ENCODE measurements at places on chromosomes 3 and 15.

DNA sequence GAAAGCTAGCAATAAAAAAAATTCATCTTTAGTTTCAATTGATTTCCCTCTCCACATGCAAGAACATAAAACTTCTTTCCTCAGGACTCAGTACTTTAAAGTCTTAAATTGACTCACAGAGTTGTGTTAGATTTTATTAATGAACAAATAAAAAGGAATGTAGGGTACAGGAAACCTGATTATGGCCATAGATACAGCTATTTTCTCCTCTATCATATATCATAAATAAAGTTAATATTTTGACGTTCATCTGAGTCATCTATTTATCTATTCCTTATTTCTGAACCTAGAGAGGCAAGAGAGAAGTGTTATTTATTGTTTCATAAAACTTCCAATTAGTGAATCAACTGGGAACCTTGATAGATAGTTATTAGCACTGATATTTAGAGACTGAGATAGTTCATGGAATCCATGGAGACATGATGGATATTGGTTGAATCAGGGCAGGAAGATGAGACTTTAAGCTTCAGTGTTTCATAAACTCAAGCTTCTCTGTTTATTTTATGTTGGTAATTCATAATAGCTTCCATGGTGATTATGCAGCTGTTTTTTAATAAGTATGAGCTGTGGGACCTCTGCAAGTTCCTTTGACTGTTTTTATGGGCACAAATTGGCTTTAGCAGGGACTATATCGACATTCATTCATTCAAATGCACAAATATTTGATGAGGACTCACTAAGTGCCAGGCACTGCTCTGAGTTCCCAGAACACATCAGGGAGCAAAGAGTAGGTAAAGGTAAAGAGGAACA lies 143.5 kb upstream of the TGFBR2 start:
- DNase-seq = no peak

DNA sequence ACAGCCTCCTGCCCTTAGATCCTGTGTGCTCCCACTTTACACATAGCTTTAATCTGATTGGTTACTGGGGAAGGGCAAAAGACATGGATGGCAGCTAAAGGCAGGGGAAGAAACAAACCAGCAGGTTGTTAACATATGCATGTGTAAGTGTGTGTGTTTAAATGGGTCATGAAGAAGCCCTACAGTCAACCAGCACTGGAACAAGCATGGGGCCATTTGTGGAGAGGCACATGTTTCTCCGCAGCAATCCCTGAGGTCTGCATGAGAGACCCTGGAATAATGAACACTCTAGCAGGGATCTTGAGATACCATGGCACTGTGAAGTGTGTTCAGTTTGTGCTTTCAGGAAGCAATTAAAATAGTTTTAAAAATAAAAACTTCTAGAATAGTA lies 6.0 kb downstream of the KLF13 start:
- DNase-seq = no peak

DNA sequence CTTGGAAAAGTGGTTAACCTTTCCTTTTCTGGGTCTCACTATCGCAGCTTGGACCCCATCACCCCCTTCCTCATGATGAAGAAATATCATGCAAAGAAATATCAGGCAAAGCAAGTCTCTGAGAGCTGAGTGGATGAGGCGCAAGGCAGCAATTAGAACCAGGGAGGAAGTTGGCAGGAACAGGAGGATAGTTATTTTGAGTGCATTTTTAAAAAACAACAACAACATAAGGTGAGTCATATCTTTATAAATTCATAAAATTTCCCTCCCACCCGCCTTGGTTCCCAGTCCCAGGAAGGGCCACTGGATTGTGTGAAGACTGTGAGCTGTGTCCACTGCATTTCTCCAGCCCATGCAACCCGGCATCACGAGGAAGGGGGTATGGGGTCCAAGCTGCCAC lies 316.9 kb upstream of the TLE3 start:
- DNase-seq = no peak

DNA sequence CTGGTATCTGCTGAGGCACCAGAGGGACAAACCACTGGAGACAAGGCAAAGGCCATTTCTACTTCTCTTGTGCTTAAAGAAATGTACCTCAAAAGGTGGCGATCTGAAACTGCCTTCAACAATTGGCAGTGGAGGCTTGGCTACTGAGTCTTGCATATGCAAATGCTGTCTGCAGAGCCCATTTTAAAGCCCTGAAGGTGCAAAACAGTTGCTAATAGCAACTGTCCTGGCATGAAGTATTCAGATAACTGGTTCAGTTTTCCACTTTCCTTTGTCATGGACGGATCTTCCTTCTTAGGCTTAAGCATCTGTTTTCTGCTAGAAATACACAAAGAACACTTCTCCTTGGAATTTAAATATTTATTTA lies 71.4 kb upstream of the PSMD6 start:
- DNase-seq = no peak

DNA sequence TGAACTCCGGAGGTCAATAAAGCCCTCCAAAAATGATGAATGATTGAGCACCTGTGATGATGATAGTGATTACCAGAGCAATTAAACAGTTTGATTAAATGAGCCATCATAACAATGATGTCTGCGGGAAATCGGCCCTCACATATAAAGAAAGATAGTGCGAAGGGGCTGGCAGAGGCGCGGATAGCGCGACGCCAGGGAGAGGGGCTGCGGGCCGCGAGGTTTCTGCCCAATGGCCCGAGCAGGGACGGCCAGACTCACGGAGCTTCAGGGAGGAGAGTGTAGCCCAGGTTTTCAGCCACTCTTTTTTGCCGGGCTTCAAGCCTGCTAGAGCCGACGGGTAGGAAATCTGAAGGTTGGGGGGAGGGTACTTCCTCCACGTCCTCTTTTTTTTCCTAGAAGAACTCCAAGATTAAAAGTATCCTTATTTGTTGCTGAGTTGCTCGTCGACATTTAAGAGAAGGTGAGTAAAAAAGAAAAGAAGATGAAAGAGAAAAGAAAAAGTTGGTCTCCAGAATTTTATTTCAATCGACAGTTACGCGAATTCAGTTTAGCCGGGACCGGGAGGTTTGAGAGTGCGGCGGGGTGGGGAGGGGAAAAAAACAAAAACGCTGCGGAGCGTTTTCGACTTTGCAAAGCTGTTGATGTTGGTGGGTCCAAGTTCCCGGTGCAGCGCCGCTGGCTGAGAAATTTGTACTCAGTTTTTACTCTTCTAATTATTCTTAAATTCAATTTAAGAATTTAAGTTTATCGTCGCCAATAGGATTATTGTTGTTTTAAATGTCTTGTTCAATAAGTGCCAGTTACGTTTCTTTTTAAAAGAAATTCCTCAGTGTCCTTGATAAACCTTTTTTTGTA lies 2.2 kb upstream of the MEIS2 start:
- DNase-seq = no peak

- DNase-seq = no peak
Measured at GRCh38 chr3:74883690-74884089, 269.2 kb upstream of the CNTN3 start.

DNA sequence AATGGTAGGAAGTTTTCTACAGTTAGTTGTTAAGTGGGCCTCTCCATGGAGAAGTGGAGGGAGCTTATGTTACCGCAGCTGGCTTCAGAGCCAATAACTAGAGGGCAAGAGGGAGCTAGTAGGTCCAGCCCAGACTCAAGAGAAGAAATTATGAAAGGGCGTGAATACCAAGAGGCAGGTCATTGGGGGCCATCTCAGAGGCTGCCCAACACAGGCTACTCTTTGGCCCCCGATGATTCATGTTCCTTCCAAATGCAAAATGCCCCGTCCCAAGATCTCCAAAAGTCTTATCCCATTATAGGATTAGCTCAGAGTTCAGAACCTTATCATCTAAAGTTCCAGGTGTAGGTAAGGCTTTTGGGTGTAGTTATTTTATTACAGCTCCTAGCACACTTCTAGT lies 94.5 kb downstream of the FNDC3B start:
- no peak for DNase-seq

- no peak for DNase-seq
Measured at GRCh38 chr3:49790626-49791411, 4.5 kb upstream of the IP6K1 start.

- DNase-seq = no peak
Measured at GRCh38 chr15:34890424-34890823, 79.1 kb downstream of the AQR start.

GRCh38 chr3:13233487-13234485 lies 160.6 kb upstream of the IQSEC1 start:
- DNase-seq = no peak

GRCh38 chr15:82750831-82751180 lies 41.1 kb upstream of the AP3B2 start:
- no peak for DNase-seq

DNA sequence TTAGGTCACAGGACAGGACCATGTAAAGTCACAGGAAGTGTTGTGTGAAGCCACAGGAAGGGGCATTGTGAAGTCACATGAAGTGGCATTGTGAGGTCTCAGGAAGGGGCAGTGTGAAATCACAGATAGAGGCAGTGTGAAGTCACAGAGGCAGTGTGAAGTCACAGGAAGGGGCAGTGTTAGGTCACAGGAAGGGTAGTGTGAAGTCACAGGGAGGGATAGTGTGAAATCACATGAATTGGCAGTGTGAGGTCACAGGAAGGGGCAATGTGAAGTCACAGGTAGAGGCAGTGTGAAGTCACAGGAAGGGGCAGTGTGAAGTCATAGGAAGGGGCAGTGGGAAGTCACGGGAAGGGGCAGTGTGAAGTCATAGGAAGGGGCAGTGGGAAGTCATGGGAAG lies 37.9 kb downstream of the GASK1A start:
- no peak for DNase-seq

DNA sequence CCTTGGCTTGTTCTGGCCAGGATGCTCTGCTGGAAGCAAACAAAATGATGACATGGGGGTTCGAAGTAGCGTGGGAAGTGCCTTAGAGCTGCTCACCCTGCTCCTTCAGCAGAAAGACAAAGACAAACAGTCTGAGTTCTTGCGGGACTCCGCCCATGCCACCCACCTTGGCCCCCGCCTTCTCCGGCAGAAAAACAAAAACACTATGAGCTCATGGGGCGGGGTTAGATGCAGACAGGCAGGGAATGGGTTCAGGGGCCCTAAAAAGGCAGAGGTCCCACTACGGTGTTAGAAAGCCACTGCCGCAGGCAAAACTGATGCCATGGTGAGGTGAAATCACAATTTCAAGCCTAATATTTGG lies 9.7 kb upstream of the NCKIPSD start:
- no peak for DNase-seq

DNA sequence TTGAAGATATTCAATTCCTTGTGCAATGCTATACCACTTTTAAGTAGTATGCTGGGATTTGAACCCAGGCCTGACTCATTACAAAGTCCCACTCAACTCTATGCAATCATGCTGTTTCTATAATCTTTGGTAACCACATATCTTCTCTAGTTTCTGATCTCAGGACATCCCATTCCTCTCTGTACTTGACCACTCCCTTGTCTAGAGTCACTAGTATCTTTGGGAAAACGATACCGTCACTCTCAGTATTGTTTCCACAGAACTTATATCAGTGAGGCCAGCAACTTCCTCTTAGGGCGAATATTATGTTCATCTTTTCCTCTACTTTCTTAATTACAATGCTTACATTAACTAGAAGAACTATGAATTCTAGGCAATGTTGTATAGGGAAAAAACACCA lies 137.3 kb upstream of the TSPAN3 start:
- no peak for DNase-seq

DNA sequence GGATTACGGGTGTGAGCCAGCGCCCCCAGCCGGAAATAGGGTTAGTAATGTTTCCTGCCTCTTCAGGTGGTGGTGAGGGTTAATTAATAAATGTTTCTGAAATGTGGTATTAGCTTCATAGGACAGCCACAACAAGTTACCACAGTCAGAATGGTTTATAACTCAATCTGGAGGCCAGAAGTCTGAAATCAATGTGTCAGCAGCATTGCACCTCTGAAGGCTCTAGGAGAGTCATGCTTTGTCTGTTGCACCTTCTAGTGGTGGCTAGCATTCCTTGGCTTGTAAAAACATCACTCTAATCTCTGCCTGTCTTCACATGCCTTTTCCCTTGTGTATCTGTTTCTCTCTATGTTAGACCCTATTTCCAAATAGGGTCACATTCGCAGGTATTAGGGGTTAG lies 7.8 kb upstream of the RPSA start:
- DNase-seq = no peak

DNA sequence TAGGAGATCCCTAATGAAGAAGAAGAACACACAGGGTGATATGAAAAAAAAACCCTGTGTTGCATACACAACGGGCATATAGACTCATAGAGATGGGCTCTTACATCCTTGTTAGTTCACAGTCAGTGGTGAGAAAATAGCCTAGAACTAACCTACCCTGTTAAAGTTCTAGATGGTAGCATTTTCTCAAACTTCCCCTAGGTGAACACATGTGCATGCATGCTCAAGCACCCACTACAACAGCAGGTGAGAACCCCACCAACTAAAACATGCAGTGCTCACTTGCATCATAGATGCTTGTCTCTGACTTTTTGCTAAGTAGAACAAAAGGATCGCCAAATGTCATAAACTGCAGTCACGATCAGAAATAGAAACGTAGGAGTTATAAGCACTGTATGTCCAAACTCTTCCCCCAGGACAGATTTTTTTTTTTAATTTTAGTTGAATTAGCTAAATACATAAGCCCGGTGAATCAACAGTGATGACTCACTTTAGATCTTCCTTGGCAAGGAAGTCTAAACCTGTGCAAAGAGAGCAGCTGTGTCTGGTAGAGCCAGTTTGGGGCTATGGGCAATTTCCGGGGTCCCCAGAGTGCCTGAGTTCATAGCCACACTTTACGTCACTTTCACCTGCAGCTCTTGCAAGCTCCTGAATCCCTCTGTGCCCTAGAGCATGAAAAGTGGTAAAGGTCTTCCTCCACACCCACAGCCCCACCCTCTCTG lies 96.2 kb upstream of the SEMA6D start:
- no peak for DNase-seq

GRCh38 chr3:107523289-107523538 lies 452 bp downstream of the BBX start:
- no peak for DNase-seq

- DNase-seq = peak; percentile 24
Measured at GRCh38 chr3:177337541-177338331, 140.5 kb upstream of the TBL1XR1 start.

DNA sequence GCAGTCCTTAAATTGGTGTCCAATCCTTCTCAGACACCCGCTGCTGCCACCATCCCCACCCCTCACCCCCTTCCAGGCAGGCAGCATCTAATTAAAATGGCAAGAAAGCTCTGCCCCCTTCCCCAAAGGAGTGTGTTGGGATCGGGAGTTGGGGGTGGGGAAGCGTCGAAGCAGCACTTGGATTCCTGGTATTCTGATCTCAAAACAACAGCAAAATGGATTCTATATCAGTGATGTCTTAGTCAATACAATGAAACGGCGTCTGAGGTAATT lies 1.4 kb downstream of the TNIK start:
- no peak for DNase-seq

- no peak for DNase-seq
Measured at GRCh38 chr3:160928183-160928726, 172.2 kb downstream of the PPM1L start.

- no peak for DNase-seq
Measured at GRCh38 chr15:62579842-62580241, 414.8 kb upstream of the C2CD4B start.

- DNase-seq = peak; percentile 88
Measured at GRCh38 chr15:47929138-47929803, 191.5 kb upstream of the SLC24A5 start.

GRCh38 chr3:160444411-160444810 lies 5.2 kb downstream of the TRIM59 start:
- DNase-seq = no peak

Measured in SHP77 treated with DMSO at 0.1 percent for 48 hours (cell line).